ENCODE measurements at places on chromosomes 3 and 15.

DNA sequence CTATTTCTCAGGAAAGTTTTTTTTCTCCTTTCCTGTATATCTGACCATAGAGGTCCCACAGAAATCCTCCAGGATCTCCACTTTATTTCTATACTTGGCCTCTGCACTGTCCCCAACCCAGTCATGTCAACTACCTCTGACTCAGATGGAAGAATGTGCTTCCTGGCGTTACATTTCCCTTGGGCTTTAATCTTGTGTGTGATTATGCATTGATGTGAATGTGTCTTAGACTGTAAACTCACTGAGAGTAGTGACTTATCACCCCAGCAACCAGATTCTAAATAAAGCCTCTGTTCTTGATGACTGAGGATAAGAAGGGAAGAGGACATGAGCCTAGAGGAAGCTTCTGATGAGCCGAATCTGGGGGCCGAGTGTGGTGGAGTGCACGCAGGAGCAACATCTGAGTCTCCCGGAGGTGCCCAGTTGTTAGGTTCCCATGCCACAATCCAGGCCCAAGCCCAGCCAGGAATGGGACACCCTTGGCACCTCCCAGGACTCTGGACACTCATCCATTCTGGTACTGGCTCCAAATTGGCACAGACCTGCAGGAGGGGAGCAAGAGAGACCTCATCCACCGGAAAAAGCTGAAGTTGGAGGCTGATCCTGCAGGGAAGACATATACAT lies 32.1 kb upstream of the HEG1 start:
- H3K4me3 ChIP-seq = no peak overlapping the region
- H3K4me1 ChIP-seq = no peaks in the 10 kb centered on the region
- H3K27me3 ChIP-seq = no peaks in the 10 kb centered on the region
- DNase-seq = no peak
- H3K27ac ChIP-seq = no peak overlapping the region

- H3K4me3 ChIP-seq = no peak overlapping the region
- no peaks in the 10 kb centered on the region for H3K27me3 ChIP-seq
- H3K4me1 ChIP-seq = no peaks in the 10 kb centered on the region
- H3K27ac ChIP-seq = no peak overlapping the region
- DNase-seq = no peak
These were observed 8.0 kb upstream of the ANKRD28 start for GRCh38 chr3:15805756-15806266.

GRCh38 chr3:43162230-43163084 lies 56.6 kb upstream of the POMGNT2 start:
- H3K4me1 ChIP-seq = no peaks in the 10 kb centered on the region
- peak; percentile 58 for DNase-seq
- no peaks in the 10 kb centered on the region for H3K27me3 ChIP-seq

DNA sequence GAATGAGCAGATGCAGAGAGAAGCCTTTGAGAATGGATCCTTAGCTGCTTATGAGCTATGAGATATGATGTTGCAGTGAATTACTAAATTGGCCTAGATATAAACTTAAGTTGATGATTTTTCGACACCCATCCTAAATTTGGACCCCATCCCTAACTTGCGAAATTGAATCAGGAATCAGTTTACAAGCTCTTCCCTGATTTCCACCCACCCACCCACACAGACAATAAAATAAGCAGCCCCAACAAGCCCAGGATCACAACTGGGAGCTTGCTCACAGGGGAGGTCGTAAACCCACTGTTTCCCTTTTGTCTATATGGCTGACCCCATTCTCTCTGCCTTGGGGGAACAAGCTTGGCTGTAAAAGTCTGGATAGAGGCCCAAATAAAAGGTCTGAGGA lies 57.3 kb downstream of the GREM1 start:
- H3K4me1 ChIP-seq = no peaks in the 10 kb centered on the region
- H3K27me3 ChIP-seq = no peaks in the 10 kb centered on the region
- no peak for DNase-seq
- H3K4me3 ChIP-seq = no peak overlapping the region

GRCh38 chr15:66729331-66729951 lies 27.4 kb downstream of the SMAD6 start:
- peak overlapping the region; percentile 18 for H3K27ac ChIP-seq
- DNase-seq = no peak
- no peaks in the 10 kb centered on the region for H3K27me3 ChIP-seq
- no peaks in the 10 kb centered on the region for H3K36me3 ChIP-seq
- H3K4me1 ChIP-seq = no peaks in the 10 kb centered on the region
- H3K4me3 ChIP-seq = no peak overlapping the region

DNA sequence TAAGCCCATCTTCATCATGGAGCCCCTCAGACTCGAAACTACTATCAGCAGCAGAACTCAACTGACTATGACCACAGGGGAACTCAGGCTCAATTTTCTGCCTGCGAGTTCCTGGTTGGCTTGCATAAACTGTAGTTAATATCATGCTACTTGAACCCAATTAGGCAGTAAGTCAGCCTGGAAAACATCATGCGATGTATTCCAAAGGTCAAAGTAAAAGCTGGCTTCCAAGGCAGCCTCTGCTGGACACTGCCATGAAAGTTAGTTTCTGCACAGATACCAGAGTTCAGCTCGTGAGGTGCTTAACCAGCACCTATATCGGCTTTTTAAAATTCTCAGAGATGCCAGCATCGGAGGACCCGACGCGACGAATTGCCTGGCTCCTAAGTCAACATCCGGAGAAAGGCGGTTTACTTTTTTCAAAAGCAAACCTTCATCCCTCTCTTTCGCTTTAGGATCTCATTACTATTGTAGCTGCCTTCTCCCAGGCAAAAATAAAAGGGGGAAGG lies 3.8 kb downstream of the ANP32A start:
- peak overlapping the region; percentile 99 for H3K27ac ChIP-seq
- peaks cover 20% of the 10 kb centered on the region for H3K4me1 ChIP-seq
- peak overlapping the region; percentile 96 for H3K4me3 ChIP-seq
